ENCODE measurements at places on chromosomes 4 and X. TPM values are rescaled to one million over a fixed set of nuclear protein-coding genes. Genes with fewer than 3 reads are reported as not detected.

Gene SPOCK3
- polyA plus RNA-seq = 0.06 TPM

Gene TAF7L
- polyA plus RNA-seq = 0.11 TPM

Gene F9
- not detected for polyA plus RNA-seq

Gene AREG
- 5.6 TPM for polyA plus RNA-seq

Gene UGT2B10
- polyA plus RNA-seq = not detected

- DNase-seq = no peak
These were observed 213.6 kb upstream of the PGRMC2 start for GRCh38 chr4:128501239-128501638.

Gene TBX22
- not detected for polyA plus RNA-seq

DNA sequence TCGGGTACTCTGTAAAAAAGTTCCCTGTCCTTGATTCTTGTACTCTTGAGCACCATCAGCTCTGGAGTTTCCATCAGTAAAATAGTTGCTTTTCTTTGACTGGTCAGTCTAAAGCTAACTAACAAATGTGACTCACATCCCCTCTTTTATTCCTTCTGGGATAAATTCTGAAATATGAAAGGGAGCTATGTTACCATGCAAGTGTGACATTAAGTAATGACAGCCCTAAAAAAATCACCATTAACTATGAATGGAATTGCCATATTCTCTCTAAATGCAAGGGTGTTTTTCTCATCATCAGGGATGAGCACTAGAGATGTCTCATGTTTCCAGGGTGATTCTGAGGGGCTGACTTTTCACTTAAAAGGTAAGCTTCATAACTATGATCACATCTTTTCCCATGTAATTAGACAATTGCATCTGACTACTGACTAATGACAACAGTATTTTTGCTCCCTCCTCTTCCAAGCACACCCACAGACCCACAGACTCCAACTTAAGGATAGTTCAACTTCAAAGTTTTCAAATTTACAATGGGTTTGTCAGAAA, 26.9 kb upstream of the RASGEF1B start:
- no peak for DNase-seq

GRCh38 chr4:13296986-13297385, 187.2 kb downstream of the RAB28 start:
- no peak for DNase-seq

DNA sequence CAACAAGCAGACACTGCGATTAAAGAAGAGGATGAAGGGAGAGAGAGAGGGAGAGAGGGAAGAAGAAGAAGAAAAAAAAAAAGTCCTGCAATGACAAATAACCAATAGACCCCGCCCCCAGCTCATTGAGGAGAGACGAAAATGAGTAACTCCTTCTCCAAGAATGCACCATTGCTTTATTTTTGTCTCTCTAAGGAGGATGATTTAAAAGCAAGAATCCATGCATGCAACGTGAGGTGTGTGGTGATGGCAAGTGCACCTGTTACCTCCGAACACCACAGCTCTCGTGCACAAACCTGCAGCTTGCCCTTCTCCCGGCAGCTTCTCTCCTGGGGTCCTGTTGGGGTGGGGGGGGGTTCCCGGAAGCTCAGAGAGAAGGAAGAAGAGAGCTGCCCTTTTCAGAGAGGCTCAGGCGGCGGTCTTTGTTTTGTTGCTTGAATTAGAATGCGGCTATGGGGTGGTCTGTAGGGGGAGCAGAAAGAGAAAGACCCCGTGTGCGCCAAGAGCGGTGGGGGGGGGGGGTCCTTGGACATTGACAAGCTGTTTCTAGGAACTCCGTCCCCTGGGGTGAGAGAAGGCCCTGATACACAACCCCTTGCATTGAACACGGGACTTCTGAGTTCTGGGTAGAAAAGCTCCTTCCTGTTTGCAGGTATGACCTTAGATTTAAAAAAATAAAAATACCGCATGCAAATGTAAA, 100.7 kb downstream of the CRLF2 start:
- peak; percentile 15 for DNase-seq

- DNase-seq = no peak
These were observed 85.9 kb upstream of the PAQR3 start for GRCh38 chr4:79025170-79025569.

- no peak for DNase-seq
These were observed 506.4 kb upstream of the PABPC4L start for GRCh38 chr4:134708026-134708425.

- DNase-seq = no peak
These were observed 16.2 kb upstream of the GPKOW start for GRCh38 chrX:49139713-49140112.

- DNase-seq = no peak
These were observed 11.7 kb downstream of the XK start for GRCh38 chrX:37697169-37697760.

DNA sequence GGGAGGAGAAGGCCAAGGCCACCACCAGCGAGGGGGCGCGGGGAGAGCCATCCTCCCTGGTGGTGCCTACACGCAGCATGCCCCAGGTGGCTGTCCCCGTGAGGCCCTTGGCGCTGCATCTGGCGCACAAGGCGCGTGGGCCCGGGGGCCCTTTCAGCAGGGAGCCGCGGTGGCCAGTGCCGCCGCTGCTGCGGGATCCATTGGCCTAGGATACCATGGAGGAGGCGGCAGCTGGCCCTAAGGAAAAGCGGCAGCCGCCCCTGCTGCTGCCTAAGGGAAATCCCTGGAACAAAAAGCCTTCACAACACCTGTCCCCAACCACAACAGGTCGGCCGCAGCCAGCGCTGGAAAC, 1059.6 kb downstream of the TECRL start:
- DNase-seq = no peak

Gene AWAT1
- polyA plus RNA-seq = not detected

Gene LRAT
- not detected for polyA plus RNA-seq

DNA sequence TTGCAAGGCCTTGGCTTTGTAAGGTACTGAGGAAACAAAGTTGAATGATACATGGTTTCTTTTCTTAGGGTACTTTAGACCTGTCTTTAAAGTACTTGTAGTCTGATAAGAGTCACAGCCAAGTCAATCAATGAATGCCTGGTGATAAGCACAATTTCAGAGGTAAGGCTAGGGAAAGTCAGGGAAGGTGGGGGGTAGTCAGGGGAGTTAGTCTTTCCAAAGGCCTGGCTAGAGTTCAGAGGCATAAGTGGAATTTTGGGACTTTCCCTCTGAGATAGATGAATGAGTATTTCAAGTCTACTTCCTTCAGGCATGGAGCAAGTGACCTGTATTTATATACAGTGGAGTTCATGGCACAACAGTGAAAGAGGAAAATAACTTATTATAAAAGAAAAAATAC, 78.3 kb downstream of the SLC4A4 start:
- DNase-seq = no peak

Gene NAP1L3
- polyA plus RNA-seq = 1.9 TPM

- no peak for DNase-seq
These were observed 78.6 kb downstream of the NAP1L3 start for GRCh38 chrX:93594780-93595179.

Gene F8A2
- not detected for polyA plus RNA-seq

Gene ZXDB
- 3.4 TPM for polyA plus RNA-seq

DNA sequence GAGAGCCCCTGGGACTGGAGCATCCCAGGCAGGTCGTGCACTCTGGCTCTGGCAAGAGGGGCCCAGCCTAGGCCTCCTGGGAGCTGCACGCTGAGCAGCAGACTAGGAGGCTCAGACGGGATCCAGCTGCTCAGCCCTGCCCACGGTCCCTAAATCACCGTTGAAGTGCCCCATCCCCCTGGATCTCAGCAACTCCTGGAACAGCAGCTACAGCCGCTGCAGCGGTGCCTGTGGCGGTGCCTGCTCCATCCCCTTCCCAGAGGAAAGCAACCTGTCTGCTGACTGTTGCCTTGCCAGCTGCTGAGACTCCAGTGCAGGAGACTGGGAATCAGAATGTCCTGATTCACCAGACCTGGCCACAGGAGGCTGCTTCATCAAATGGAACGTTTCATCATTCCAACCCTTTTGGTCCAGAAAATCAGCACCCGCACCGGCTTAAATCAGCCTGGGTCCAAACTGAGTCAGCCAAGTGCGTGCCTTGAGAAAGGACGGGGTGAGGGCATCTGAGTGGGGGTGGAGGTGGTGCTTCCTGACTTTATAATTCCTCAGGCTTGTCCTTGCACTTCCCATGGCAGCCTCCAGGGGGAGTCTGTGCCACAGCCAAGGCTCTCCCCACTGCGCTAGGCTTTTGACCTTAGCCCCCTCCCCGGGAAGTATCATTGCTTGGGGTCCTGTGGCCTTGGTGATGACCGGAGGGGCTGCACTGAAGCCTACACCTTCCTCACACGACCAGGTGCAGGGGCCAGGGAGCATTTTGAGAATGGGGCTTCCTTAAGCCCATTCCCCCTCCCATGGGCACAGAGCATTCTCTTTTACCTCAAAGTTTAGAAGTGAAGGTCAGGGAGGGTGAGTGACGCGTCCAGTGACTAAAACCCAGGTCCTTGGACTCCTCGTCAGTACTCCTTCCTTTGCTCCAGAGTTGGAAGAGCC, 6.5 kb downstream of the ZNF185 start:
- DNase-seq = peak; percentile 77

DNA sequence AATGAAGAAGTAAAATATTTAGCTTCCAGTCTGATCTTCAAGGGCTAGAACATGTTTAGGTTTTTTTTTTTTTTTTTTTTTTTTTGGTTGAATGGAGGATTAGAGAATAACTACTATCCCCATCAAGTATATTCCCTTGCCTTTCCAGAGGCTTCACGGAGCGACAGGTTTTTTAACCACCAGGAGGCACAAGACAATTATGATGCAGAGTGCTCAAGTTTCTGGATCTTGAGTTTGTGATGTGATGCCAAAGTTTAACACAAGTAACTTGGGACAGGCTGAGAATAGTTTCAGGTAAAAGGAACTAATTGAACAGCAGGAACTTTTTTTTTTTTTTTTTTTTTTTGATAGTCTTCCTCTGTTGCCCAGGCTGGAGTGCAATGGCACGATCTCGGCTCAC, 30.3 kb downstream of the CCNI start:
- DNase-seq = no peak

DNA sequence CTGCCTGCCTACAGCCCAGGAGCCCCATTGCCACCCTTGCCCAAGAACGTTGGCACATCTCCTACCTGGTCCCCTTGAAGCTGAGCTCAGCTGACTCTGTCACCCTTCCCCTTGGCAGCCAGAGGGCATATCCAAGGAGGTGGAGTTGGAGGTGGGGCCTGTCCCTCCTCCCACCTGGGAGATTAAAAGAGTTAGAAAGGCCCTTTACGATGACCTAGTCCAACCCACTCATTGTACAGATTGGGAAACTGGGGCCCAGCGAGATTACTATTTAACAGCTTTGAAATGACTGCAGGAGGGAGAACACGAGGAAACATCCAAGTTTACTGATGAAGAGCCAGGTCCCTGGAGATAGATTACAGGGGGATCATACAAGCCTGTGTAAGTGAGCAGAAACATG, at the start of gene P2RY4:
Gene P2RY4 (minus strand): TSS at position 101 of the 400 bp plus-strand sequence. CDS start 580 bp downstream, outside the sequence.
- DNase-seq = no peak

DNA sequence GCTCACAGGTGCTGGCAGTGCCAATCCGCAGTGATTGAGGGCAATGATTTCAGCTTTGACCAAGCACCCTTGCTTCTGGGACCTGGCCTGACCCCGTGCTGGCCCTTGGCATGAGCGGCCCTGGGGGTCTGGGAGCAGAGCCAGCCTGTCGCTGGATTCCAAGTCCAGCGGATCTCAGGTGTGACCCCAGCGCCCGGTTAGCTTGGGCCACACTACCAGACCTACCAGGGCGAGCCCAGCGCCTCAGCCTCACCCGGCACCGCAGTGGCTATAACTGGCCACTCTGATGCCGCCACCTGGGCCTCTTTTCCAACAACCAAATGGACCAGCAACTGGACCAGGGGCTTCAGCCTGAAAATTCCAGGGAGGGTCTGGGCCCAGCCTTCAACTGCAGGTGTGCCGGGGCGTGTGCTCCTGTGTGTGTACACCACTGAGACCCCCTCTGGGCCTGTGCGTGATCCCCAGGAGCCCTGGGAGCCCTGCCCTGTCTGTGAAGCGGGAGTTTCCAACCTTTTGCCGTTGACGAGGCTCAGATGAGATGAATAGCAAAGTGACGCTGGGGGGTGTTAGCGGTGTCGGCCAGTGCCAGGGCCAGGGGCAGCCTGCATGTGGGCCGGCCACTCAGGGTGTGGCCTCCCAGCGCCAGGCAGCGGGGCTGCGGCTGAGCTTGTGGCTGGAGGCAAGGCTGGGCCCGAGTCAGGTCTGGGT, 658 bp downstream of the SH3TC1 start:
- no peak for DNase-seq

Gene MOSPD2
- 6.0 TPM for polyA plus RNA-seq

DNA sequence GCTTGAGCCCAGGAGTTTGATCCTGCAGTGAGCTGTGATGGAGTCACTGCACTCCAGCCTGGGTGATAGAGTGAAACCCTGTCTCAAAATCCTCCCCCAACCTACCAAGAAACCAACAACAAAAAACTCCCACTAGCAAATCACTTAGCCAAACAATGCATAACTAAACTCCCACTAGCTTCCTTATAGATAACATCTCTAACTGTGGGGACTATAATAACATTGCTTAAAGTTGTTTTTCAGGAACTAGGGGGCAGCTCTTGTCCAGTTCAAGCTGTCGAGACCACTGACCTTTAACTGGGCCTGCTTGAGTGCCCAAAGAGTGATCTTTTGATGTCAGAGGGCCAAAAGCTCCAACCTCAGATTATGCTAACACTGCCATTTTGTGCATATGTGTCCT, 81.7 kb downstream of the FREM3 start:
- DNase-seq = no peak

Gene FRMD7
- not detected for polyA plus RNA-seq

Gene XPNPEP2
- polyA plus RNA-seq = 0.46 TPM

Gene LETM1
- 7.8 TPM for polyA plus RNA-seq

- no peak for DNase-seq
These were observed 3.9 kb upstream of the FAAH2 start for GRCh38 chrX:57282568-57282967.

DNA sequence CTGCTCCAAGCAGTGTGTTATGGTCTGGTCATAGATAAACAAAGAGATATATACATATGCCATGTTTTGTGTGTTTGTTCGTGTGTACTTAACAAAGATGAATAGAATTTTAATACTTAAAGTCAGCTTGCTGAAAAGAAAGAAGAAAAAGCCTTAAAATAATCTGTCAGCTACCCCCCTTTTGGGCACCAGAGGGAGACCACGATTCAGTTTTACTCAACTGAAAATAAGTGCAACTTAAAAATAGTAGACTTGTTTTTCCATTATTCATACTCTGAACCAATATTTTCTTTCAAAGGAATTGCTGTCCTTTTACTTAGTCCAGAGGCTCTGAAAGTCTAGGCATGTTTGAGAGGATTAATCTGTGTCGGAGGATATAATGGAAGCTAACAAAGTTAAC, 181.7 kb upstream of the AGTR2 start:
- no peak for DNase-seq

Gene GLRA3
- polyA plus RNA-seq = 0.02 TPM

All from spleen (tissue), 13 donors.